PC-9 (cell line): ENCODE measurements at places on chromosomes 3 and 15. TPM values are rescaled to one million over a fixed set of nuclear protein-coding genes. Genes with fewer than 3 reads are reported as not detected.

INSYN1 gene
- not detected in 2 replicates for total RNA-seq

SLC2A2 gene
- total RNA-seq = not detected in 2 replicates

ACSBG1 gene
- total RNA-seq = 0.48 and 1.2 TPM in 2 replicates

SPPL2A gene
- total RNA-seq = 70.6 and 75.4 TPM in 2 replicates

IFT57 gene
- 55.2 and 65.7 TPM in 2 replicates for total RNA-seq

EPHA3 gene
- total RNA-seq = not detected in 2 replicates

ANKUB1 gene
- not detected in 2 replicates for total RNA-seq

DNAJA4 gene
- 0.33 and 0.35 TPM in 2 replicates for total RNA-seq

GOLGA6D gene
- not detected in 2 replicates for total RNA-seq

ITPKA gene
- total RNA-seq = 5.3 and 8.3 TPM in 2 replicates

SV2B gene
- not detected in 2 replicates for total RNA-seq

VIPR1 gene
- 19.7 and 23.9 TPM in 2 replicates for total RNA-seq

GPX1 gene
- 386 and 394 TPM in 2 replicates for total RNA-seq

APOD gene
- 0.48 TPM in 1 of 2 replicates, not detected in the other for total RNA-seq

CYP8B1 gene
- total RNA-seq = not detected in 2 replicates

DPPA4 gene
- not detected in 2 replicates for total RNA-seq

SQOR gene
- total RNA-seq = 40.9 and 42.2 TPM in 2 replicates

RAB8B gene
- 19.3 and 20.9 TPM in 2 replicates for total RNA-seq

PPP1R2 gene
- total RNA-seq = 49.1 and 73.0 TPM in 2 replicates

AADACL2 gene
- not detected in 2 replicates for total RNA-seq

CCDC9B gene
- 141 and 168 TPM in 2 replicates for total RNA-seq

PLCL2 gene
- total RNA-seq = 4.4 and 4.6 TPM in 2 replicates

CLDN16 gene
- 0.20 and 0.46 TPM in 2 replicates for total RNA-seq

TMCO5A gene
- total RNA-seq = 0.35 TPM in 1 of 2 replicates, not detected in the other

KIF9 gene
- 18.4 and 21.4 TPM in 2 replicates for total RNA-seq

CPNE4 gene
- 0.10 and 0.22 TPM in 2 replicates for total RNA-seq

PPP1R14D gene
- 0.55 and 0.65 TPM in 2 replicates for total RNA-seq

FAM227B gene
- total RNA-seq = 1.4 and 3.3 TPM in 2 replicates

SCG5 gene
- total RNA-seq = 0.39 TPM in 1 of 2 replicates, not detected in the other

EIF4A2 gene
- 446 and 618 TPM in 2 replicates for total RNA-seq

GP5 gene
- not detected in 2 replicates for total RNA-seq

AHSG gene
- not detected in 2 replicates for total RNA-seq

TM4SF1 gene
- 146 and 225 TPM in 2 replicates for total RNA-seq

SLC6A1 gene
- not detected in 2 replicates for total RNA-seq

SPTBN5 gene
- 2.6 and 4.2 TPM in 2 replicates for total RNA-seq

GATA2 gene
- total RNA-seq = 29.0 and 36.9 TPM in 2 replicates

PDE12 gene
- 14.3 and 16.6 TPM in 2 replicates for total RNA-seq

CASR gene
- not detected in 2 replicates for total RNA-seq

HESX1 gene
- total RNA-seq = 3.4 and 4.4 TPM in 2 replicates

VEPH1 gene
- 4.0 and 5.1 TPM in 2 replicates for total RNA-seq

CACNA2D3 gene
- total RNA-seq = 0.18 and 0.59 TPM in 2 replicates

PRSS50 gene
- 0.48 and 0.50 TPM in 2 replicates for total RNA-seq

PARP3 gene
- total RNA-seq = 24.4 and 33.8 TPM in 2 replicates

PRKCD gene
- 30.1 and 34.3 TPM in 2 replicates for total RNA-seq

MITF gene
- 15.5 and 17.2 TPM in 2 replicates for total RNA-seq

FES gene
- 2.1 and 3.8 TPM in 2 replicates for total RNA-seq
